ENCODE measurements at places on chromosomes 11 and 22.
A peak's percentile ranks its signal among the peaks of the same experiment; 100 is the strongest.

DNA sequence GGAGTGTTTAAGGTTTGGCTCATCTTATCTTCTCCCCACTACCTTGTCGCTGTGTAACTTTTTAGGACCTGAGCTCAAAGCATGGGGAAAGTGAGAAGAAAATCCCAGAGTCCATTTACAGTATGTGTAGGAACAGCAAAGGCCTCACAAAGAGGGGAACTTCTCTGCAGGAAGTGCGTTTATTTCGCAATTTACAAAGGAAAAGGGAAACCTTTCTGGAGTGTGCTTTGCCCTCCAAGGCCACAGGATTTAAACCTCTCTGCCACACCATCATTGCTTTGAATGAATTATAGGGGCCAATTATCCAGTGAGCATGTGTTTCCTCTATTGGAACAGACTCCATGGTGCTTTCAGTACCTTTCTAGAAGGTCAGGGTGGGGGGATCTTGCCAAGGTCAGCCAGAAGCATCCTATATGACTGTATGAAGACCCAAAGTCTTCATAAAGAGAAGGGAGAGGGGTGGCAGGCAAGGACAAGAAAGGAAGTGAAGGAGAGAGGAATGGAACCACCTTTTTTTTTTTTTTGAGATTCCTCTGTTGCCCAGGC lies 68.1 kb upstream of the LMO2 start:
- ATAC-seq, result no peak

GRCh38 chr11:16862726-16863125 lies 124.3 kb downstream of the C11orf58 start:
- ATAC-seq, result no peak

DNA sequence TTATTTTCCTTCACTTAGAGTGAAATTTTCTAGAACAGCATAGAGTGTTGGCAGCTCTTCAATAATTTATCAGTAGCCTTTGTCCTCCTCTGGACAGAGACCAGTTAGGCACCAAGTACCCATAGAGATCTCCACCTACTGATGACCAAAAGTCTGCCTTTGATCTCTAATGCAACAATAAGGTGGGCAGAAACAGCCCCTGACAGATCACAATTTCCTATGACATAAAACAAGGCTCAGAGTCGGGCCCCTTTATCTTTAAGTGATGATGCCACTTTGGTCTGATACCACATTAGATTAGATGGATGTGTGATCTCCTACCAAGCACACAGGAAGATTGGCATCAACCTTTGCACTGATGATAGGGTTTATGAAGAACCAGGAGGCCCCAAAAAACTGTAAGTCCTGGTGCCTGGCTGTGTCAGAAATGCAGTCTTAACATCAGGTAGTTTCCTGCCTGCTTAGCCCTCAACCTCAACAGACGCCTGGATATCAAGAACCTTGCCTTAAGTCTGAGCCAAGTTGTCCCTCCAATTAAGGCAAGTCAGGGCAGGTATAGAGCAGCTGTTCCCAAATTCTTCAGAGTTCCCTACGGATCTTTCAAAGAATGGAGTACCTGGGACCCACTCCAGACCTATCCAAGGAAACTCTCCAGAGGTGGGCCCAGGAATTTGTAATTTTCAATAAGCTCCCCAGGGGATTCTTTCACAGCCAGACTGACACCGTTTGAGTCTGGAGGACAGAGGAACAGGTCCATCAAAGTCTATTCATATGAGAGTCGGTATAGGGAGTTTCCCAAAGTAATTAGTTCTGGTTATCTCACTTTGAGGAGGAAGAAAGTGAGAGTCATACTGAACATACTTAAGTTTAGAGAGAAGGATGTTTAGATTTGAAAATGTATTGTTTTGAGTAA lies 30.6 kb upstream of the TMPRSS4 start:
- ATAC-seq, result peak; percentile 76

- ATAC-seq, result no peak
These were observed 1.4 kb upstream of the PRSS23 start for GRCh38 chr11:86798988-86799387.

DNA sequence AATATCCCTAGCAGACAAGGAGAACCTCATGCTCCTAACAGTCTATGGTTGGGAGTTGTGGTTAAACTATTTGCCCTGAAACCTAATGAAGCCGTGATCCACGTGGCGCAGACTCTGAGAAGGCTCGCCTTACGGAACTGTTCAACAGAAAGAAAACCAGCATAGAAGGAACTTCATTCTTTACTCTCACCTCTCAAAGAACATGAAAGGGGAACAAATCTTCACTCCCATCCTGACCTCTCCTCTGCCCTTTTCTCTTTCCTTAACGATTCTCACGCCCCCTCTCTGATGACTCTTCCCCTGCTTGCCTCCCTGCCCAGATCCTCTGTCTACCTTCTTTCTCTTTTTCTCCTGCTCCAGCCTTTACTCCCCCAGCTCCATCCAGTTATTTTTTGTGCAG lies 54.2 kb downstream of the IRAG1 start:
- ATAC-seq, result no peak

DNA sequence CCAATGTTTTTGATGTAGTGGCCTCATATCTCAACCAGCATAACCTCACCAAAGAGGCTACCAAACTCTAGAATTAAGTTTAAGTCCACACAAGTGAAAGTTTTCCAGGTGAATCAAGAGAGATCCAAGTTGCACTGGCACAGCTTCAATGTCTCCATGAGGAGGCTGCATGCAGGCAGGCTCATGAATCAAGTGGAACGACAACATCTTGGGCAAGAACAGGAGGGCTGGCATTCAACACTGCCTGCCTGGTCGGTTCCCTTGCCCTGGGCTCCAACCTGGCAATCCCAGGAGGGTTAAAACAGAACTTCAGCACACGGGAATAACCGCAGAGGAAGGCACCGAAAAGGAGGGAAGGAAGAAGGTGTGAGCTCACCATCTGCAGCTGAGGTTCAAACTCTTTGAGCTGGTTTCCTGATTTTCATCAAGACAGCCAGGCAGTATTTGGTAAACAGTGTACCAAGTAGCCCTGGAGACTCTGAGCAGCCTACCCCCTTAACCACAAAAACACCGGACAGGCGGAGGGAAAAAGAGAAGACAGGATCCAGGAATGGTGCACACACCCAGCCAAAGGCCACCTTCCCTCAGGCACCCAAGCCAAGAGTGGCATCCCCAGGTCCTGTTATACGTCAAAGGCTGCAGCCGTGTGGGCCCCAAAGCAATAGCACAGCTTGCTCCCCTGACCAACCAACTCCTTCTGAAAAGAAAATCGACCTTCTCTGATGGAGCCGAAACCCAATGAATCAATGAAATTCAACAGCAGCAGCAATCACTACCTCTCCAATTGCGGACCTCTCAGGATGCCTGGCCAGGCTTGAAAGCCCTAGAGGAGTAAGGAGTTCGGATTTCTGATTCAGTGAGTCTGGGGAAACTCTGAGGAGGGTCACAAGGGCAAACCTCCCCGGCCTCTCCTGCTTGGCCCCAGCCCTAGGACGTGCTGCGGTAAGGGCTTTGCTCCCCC lies 1.3 kb downstream of the PACSIN2 start:
- peak; percentile 7 for ATAC-seq

DNA sequence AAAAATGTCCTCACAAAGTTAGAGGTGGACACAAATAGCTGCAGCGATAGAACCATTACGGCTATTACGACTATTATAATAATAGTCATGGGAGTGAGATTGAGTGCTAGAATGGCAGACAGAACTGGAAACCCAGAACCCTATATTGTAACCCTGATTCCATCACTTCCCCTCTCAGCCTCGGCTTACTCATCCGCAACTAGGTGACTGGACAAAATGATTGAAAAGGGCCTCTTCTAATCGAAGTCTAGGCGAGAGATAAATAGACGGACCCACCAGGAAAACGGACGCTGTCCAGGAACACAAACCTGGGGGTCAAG lies 629 bp downstream of the PSMA1 start:
- peak; percentile 63 for ATAC-seq

DNA sequence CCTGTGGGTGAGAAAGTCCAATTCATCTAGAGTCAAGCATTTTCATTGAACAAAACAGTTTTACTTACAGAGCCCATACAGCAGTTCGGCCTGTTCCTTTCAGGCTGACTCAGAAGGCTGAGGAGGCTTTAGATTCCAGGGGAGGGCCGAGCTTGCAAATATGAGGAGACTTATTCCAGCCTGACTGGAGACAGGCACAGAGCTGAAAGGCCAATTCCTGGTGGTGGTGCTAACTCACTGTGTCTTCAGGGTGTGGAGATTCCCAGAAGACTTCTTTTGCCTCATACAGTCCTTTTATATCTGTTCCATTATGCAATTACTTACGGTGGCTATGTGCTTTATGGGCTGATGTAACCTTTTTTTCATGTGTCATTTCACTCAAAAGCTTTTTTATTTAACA lies at the start of gene OR51E2:
OR51E2 (minus strand) TSS at position 269 of the 400 bp plus-strand sequence. CDS start 15,142 bp downstream, outside the sequence.
- ATAC-seq, result no peak

All from activated CD4-positive, CD25-positive, alpha-beta regulatory T cell treated with anti-CD3 and anti-CD28 coated beads, Interleukin-2, amount 50 U/mL, for 24 hours (primary cell).